ENCODE measurements at places on chromosomes 3 and 15. TPM values are rescaled to one million over a fixed set of nuclear protein-coding genes. Genes with fewer than 3 reads are reported as not detected.
A peak's percentile ranks its signal among the peaks of the same experiment; 100 is the strongest.

Gene MAP3K13
- 16.7 TPM for total RNA-seq

Gene NEK10
- total RNA-seq = 9.5 TPM

DNA sequence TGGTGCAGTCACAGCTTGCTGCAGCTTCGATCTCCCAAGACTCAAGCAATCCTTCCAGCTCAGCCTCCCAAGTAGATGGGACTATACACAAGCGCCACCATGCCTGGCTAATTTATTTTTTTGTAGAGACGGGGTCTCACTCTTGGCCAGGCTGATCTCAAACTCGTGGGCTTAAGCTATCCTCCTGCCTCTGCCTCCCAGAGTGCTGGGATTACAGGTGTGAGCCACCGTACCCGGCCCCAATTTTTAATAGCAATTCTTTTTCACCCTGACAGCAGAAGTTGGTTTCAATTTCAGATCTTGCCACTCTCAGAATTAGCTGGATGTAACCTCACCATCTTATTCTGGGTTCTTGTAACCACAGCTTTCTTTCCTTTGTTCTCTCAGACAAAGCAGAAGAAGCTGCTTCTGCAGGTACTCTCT, 64.8 kb downstream of the TRIM71 start:
- DNase-seq = no peak

DNA sequence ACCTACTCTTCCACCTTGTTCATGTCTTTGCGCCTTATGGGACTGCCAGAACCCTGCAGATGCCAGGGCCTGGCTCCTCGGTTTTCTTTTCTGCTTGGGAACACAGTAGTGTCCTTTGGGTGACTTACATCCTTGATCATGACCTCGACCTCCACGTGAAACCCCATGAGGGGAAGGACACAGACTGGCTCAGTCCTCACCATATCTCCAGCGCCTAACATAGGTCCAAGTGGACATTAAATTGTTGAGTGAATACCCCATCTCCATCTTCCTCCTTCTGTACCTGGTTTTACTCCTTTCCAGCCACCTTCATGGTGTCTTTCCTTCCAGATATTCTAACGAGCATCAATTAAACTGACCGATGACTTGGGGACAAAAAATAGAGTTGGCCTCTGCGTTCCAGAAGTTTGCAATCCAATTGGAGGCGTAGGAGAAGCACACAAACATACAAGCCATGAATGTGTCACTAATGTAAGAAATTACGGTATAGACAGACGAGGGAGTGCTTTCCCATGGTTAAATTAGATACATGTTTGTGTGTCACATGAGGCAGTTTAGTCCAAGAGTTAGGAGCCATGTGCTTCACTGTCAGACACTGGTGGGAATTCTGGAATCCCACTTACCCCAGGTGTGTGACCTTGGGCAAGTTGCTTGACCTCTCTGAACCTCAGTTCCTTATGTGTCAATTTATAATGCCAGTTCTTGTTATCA, 907 bp upstream of the HERC1 start:
- no peak for DNase-seq

GRCh38 chr15:84570164-84570735, 30.6 kb upstream of the ZSCAN2 start:
- DNase-seq = peak; percentile 76

GRCh38 chr3:42214565-42215283, 51.3 kb downstream of the CCK start:
- DNase-seq = peak; percentile 75

DNA sequence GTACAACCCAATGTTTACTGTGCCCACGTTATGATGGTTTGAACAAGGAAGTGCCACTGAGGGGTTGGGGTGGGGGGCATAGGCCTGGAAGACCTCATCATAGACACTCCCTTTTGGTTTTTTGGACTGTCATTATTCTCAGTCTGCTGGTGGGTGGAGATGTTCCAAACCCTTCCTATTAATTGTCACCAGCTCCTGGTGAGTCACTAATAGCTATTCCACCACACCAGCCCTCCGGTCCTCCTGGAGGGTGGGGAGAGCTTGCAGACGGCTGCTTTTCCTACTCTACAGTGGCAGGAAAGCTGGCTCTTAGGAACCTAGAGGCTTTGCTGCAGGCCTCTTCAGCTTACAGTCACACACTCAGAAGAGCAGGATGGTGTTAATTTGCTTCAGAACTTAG, 9.0 kb upstream of the COPG1 start:
- DNase-seq = peak; percentile 85

DNA sequence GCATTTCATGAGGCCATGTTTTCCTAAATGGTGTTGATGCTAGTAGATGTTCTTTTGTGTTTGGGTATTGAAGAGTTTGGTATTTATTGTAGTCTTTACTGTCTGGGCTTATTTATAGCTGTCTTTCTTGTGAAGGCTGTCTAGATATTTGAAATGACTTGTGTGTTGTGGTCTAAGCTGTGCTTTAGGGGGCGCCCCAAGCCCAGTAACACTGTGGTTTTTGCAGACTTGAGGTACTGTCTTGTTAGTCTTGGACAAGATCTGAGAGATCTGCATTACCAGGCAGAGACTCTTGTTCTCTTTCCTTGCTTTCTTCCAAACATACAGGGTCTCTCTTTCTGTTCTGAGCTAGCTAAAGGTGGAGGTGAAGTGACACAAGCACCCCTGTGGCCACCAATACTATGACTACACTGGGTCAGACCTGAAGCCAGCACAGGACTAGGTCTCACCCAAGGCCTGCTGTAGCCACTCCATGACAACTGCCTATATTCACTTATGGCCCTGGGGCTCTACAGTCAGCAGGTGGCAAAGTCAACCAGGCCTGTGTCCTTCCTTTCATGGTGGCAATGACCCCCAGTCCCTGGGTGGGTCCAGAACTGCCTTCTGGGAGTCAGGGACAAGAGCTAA, 152.1 kb upstream of the TBC1D5 start:
- DNase-seq = peak; percentile 64

All from GM23248 (cell line).